ENCODE measurements at places on chromosomes 5 and 9.

GRCh38 chr5:173762930-173763329, 125.2 kb upstream of the CPEB4 start:
- DNase-seq = no peak

- DNase-seq = no peak
Observed at GRCh38 chr9:117184173-117184572, 230.7 kb downstream of the ASTN2 start.

DNA sequence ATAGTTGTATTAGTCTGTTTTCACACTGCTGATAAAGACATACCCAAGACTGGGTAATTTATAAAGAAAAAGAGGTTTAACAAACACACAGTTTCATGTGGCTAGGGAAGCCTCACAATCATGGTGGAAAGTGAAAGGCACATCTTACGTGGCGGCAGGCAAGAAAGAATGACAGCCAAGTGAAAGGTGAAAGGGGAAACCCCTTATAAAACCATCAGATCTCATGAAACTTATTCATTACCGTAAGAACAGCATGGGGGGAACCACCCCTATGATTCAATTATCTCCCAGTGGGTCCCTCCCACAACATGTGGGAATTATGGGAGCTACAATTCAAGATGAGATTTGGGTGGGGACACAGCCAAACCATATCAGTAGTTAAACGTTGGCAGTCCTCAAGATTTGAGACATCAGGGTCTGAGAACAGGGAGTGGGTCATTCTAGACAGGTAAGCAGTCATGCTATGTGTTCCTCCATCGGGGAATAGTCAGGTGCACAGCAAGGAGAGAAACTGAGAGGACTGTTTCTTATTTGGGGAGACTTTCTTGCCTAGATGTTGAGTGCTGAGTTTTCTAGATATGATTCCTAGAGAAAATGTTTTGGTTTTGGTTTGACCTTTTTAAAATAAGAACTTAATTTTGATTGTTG, 45.8 kb upstream of the ENTREP1 start:
- DNase-seq = no peak

DNA sequence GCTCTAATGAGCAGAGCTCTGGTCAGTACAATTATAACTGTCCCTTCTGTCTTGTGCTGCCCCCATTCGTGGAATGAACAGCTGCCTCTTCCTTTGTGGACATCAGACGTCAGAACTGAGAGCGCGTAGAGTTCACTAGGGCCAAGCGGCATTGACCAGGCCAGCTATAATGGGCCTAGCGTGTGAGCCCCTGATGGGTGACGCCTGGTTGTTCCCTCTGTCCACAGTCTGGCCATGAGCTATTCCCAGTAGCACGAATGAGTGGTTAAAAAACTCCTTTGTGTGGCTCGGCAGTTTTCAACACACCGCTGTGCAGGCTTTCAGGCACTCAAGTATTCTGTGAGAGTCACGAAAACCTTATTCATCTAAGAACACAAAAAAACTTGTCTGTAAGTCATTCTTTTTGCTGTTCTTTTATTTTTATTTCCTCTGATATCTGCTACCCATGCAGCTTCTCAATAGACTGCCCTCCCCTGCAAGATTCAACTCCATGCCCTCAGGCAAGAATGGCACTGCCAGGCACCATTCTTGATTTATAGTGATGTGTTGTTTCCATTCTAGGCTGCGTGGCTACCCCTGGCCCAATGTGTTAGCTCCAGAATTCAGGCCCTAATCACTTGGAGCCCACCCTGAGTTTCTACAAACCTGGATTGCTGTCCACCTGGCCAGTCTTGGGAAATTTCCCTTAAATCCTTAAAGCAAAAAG, 52.5 kb downstream of the ANKDD1B start:
- DNase-seq = peak; percentile 3

DNA sequence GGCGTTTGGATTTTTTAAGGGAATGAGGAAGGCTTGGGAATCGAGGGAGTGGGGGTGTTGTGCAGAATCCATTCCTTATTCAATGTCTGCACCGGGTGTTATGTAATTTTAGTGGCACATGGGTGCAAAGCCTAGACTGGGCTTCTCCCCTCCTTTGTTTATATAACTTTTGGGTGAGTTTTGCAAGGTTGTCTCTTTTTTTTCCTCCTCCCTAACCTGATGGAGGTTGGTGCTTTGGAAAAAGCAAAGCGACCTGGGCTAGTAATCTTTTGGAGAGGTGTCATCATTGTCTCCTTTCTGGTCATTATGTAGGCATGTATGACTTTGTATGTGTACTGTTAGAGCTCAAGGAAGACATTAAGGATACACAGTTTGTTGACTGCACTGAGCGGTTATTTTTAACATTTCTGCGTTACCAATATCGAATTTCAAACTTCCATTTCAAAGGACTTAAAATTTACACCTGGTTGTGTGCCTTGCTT, 3.1 kb downstream of the SMARCA2 start:
- DNase-seq = no peak

DNA sequence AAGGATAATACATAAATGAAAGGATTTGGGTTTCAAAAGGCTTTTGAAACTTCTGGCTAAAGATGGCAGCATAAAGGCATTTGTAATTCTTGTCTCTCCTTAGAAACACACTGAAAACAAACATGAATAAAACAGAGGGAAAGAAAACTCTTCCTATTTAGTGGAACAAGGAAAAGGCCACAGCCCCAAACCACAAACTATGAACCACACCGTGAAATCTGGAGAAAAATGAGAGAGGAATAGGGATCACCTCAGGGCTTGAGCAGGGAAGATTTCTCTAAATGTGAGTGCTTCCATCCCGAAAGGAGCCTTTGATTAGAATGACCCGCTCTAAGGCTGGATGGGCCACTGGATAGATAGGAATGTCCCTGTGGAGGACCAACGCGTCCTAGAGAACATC, 119.6 kb downstream of the SEC61B start:
- DNase-seq = no peak

GRCh38 chr5:104815212-104815611, 1252.6 kb upstream of the NUDT12 start:
- peak; percentile 11 for DNase-seq

- DNase-seq = no peak
Observed at GRCh38 chr9:2319421-2319820, 302.2 kb upstream of the VLDLR start.

DNA sequence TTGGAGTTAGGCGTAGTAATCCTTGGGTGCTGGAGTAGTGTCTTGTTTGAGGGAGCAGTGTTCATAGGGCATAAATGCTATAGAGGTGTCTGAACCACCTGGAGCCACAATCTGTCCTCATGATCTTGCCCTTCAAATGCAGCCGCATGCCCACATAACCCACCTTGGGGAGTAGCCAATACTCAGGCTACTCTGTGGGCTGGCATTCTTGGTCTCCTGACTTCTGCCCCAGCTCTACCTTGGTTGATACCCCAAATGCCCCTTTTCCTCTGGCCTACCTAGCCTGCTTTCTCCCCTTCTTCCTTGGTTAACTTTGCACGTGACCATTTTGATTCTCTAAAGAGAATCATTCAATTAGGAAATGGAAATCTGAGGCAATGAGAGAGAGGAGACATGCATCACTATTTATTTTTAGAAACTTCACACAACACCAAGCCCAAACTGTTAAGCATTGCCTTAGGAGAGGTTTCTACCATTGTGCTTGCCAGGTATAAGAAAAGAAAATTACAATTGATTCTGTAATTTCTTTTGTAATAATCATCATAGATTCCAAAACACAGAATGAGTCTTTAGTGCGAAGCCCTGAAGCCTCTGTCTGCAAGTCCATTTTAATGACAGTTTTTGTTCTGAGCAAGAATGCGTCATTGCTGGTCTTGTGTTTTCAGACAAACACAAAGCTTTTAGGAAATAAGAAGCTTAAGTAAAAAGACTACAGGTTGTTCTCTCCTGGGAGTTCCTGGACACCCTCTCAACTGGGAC, 135.2 kb downstream of the C9orf152 start:
- no peak for DNase-seq

DNA sequence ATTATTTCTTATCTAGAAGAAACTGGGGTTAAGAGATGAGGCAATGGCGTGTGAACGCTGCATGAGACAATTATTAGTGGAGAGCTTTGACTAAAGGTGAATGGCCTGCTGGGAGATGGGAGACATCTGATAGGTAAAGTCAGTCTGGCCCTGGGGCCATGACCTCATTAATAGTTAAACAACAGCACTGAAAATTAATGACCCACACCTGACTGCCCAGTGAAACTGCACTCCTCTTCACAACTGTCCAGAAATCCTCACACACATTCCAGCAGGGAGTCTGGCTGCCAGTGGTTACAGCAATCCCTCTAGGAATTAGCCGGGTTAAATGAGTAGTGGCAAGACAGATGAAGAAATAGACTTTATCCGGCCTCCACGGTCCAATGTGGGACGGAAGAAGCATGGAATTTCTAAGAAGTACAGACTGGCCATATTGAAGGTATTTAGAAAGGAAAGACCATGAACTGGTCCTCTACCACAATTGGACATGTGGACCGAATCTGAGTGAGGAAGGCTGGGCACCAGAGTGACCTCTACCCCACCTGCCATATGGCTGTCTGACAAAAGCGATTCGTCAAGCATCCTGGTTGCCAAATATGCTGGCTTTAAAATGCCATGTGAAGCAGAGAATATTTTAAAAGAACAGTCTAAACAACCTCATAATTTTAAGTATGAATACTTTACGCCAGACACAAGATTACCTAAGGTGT, 138.4 kb downstream of the EFNA5 start:
- no peak for DNase-seq

DNA sequence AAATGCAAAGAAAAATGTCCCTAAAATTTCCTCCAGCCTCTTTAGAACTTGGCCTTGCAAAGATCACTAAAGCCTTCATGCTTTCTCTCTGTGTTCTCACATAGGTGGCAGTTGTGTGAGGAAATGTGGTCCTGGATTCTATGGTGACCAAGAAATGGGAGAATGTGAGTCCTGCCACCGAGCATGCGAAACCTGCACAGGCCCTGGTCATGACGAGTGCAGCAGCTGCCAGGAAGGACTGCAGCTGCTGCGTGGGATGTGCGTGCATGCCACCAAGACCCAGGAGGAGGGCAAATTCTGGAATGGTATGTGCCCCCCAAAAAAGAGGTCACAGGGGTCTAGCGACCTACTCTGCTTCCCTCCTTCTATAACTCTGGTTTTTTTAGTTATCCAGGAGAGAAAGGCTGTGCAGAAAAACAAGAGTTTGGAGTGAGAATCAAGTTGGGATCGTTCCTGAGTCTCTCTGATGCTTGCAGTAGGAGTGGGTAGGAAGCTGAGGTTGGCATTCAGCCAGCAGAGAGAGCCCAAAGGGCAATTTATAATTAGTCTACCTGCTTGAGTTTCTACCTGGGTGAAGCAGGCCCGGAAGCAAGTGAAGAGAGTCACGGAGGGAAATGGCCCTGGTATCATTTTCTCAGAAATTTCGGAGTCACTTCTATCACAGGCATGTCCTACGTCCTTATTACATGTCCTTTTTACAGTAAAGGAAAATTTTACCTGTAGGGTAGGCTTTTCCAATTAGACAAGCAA, 97.5 kb downstream of the RFK start:
- DNase-seq = no peak

DNA sequence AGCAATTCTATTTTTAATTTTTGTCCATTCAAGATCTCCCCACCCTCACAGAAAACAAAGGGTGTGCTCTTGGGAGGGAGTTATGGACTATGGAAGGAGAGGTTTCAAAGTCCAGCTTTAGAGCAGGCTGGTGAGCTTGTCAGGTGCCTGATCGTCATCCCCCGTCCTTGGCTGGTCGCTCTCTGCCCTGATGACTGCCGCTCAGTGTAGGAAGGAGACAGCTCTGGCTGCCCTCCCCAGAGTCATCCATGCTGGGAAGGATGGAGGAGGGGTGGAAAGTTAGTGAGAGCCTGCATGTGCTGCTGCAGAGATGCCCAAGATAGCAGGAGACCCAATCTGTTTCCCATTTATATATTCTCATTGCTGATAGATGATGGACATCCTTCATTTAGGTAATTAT, 96.6 kb downstream of the NLN start:
- DNase-seq = no peak

DNA sequence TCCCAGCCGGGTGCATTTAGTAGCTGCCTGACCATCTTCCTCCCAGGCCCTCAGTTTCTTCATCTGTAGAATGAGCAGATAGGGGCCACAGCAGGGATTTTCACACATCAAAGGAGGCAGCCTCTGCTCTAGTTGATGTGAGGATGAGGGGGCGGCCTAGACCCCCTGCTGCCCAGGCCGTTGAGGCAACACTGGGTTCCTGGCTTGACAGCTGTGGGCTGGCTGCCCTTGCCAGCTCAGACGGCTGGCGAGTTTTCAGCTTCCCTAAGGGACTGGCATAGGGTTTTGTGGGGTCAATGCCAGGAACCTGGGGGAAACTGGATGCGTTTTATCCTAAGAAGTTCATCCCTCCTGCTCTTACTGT, 49.6 kb downstream of the NDST1 start:
- no peak for DNase-seq

DNA sequence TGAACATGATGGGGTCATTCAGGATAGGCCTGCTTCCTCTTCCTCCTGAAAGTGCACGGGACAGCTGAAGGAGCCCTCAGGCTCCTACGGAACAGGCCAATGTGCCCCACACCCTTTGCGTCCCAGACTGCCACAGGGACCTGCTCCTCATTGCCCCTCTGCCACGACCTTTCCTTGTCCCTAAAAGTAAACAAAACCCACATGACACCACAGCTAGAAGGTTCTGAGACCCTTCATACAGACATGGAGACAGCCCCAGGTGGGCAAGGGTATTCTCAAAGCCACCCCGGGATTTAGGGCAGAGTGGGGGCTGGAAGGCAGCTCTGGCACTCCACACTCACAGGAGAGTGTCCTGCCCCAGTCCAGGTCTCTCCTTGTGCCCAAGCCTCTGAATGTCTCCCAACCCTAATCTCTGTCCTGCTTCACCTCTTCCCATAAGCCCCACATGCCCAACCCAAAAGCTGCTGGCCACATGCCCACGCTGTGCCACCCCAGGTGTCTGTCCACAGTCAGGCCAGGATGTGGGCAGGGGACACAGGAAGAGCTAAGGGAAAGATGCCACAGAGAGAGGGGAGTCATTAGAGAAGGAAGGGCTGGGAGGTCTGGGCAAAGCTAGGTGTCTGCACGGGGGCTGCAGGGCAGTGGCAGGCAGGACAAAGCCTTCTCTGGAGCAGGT, 800 bp downstream of the AMBP start:
- DNase-seq = no peak

DNA sequence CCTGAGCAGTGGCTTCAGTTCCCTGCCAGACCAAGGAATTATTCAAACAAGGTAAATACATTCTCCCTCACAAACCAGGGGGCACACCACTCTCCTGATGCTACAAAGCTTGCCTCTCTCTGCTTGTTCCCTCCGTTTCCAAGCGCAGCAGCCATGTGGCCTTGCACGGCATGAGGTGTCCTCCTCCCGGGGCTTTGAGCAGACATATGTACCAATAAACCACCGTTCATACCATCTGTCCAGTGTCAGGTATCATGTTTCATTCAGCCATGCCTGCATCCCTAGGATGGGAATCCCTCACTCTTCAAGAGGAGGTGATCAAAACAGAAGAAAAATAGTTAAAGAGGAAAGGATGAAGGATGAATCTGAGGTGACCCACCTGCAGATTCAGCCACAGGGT, 282.7 kb downstream of the ENC1 start:
- DNase-seq = no peak

- no peak for DNase-seq
Observed at GRCh38 chr9:81145331-81145963, 543.9 kb downstream of the TLE1 start.

- no peak for DNase-seq
Observed at GRCh38 chr5:140106805-140107311, 7.1 kb upstream of the PURA start.

- DNase-seq = no peak
Observed at GRCh38 chr9:114499941-114500696, 5.2 kb downstream of the WHRN start.

- DNase-seq = no peak
Observed at GRCh38 chr5:75200776-75201175, 35.9 kb downstream of the ANKRD31 start.

- DNase-seq = no peak
Observed at GRCh38 chr5:50653946-50654345, 12.5 kb upstream of the PARP8 start.
